Activated T-cell treated with anti-CD3 and anti-CD28 coated beads, Interleukin-2, amount 50 U/mL, for 72 hours (primary cell): ENCODE measurements at places on chromosomes 7 and 10. TPM values are rescaled to one million over a fixed set of nuclear protein-coding genes. Genes with fewer than 3 reads are reported as not detected.

- H3K27me3 ChIP-seq: peaks cover 45% of the 10 kb centered on the region
- H3K27ac ChIP-seq: no peak overlapping the region
- no peak for DNase-seq
- no peaks in the 10 kb centered on the region for H3K4me1 ChIP-seq
These were observed 354 bp upstream of the FERD3L start for GRCh38 chr7:19145434-19146115.

Gene AGR3
- total RNA-seq: not detected

Gene HMX2
- total RNA-seq: 0.58 TPM

Gene PRRT4
- 0.14 TPM for total RNA-seq

- peaks cover 77% of the 10 kb centered on the region for H3K4me1 ChIP-seq
- no peak overlapping the region for H3K27ac ChIP-seq
- H3K4me3 ChIP-seq: no peak overlapping the region
- H3K27me3 ChIP-seq: no peaks in the 10 kb centered on the region
These were observed 25.5 kb upstream of the MPP7 start for GRCh38 chr10:28328346-28328745.

- no peak overlapping the region for H3K4me3 ChIP-seq
- H3K27me3 ChIP-seq: no peaks in the 10 kb centered on the region
- peak; percentile 38 for DNase-seq
- H3K27ac ChIP-seq: peak overlapping the region; percentile 75
These were observed 4.8 kb upstream of the POLR1F start for GRCh38 chr7:19713676-19714075.

DNA sequence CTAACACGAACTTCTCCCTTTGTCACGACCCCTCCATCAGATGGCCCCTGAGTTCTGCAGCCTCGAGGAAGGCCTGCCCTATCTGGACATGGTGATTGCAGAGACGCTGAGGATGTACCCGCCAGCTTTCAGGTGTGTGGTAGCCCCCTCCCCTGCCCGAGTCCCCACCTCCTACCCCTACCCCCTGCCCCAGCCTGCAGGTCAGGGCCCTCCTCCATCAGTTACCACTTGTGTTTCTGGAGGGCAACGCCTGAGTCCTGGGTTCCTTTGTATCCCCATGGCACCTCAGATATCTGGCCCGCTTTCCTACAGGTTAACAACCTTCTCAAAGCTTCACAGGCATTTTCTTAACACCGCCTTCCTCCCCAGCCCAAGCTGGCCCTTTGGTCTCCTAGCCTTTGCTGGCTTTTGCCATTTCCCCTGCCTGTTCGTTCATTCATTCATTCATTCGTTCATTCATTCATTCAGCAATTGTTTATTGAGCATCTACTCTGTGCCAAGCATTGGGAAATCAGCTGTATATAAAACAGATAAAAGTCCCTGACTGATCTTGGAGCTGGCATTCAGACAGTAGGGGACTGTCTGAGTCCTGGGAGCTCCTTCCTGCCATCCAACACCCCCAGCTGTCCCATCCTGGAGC lies 55.6 kb downstream of the PARP12 start:
- H3K27ac ChIP-seq: no peak overlapping the region
- no peaks in the 10 kb centered on the region for H3K27me3 ChIP-seq
- H3K4me3 ChIP-seq: no peak overlapping the region
- no peak for DNase-seq
- H3K36me3 ChIP-seq: no peaks in the 10 kb centered on the region

GRCh38 chr7:139813689-139814088 lies 15.4 kb upstream of the TBXAS1 start:
- DNase-seq: no peak
- peaks cover 17% of the 10 kb centered on the region for H3K4me1 ChIP-seq
- H3K36me3 ChIP-seq: peaks cover 8% of the 10 kb centered on the region
- H3K4me3 ChIP-seq: no peak overlapping the region

Gene PROSER2
- total RNA-seq: 1.1 TPM

- no peak within 1 kb of the TSS for H3K4me3 ChIP-seq
- no peaks in the 10 kb centered on the region for H3K27me3 ChIP-seq
- H3K36me3 ChIP-seq: no peaks in the 10 kb centered on the region
- DNase-seq: no peak
These were observed at the start of gene TACR2 for GRCh38 chr10:69416695-69417094. TSS of gene TACR2 (minus strand) at chr10:69416918. CDS start at chr10:69416323, 595 bp downstream.

GRCh38 chr10:11898372-11899066 lies 75.4 kb downstream of the PROSER2 start:
- no peak overlapping the region for H3K27ac ChIP-seq
- no peaks in the 10 kb centered on the region for H3K36me3 ChIP-seq
- H3K27me3 ChIP-seq: no peaks in the 10 kb centered on the region
- H3K4me1 ChIP-seq: no peaks in the 10 kb centered on the region

Gene MEOX2
- not detected for total RNA-seq

DNA sequence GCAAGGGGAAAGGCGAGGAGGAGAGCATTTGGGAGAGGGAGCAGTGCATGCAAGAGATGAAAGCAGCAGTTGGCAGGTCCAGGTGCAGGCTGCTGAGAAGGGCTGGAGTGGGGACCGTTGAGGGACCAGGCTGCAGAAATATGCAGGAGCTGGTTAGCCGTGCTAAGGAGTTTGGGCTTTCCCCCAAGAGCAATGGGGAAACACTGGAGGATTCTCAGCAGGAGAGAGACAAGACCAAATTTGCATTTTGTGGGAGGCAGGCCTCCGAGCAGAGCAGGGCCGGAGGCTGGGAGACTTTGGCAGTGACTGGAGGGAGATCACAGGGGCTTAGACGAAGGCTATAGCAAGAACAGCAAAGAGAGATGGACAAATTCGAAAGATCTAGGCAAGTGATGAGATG lies 11.8 kb downstream of the BTBD16 start:
- no peaks in the 10 kb centered on the region for H3K36me3 ChIP-seq
- DNase-seq: no peak
- H3K4me3 ChIP-seq: no peak overlapping the region
- peaks cover 33% of the 10 kb centered on the region for H3K27me3 ChIP-seq
- H3K4me1 ChIP-seq: no peaks in the 10 kb centered on the region

Gene FAM180A
- total RNA-seq: not detected

DNA sequence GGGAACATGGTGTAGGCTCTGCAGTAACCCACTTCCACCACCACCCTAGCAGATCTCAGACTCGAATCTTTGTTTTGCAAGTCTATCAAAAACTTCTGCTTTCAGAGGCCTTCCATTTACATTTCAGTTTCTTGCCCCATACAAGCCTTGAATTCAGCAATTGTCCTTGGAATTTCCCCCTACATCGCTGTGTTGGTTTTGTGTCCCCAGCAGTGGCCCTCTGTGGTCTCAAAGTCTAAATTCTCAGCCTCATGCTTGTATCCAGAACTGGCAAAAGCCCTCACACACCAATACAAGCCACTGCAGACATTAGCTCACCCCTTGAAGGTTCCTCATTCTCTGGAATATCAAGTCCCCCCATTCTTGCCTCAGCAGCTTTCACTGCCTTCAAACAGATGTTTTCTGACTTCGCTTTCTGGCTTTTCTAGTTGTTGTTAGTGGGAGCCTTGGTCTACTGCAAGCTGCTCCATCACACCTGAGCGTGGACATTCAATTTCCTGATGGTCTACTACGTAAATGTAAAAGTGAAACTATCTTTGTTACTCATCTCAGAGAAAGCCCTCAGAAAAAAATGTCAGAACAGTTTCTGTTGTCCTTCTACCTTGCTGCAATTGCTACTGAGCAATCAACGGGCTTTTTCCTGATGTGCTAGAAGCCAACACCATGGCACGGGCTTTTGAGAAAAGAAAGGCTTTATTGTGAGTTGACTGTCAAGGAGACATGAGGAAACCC lies 1.8 kb upstream of the NUB1 start:
- peaks cover 4% of the 10 kb centered on the region for H3K36me3 ChIP-seq
- H3K27ac ChIP-seq: peak overlapping the region; percentile 44

DNA sequence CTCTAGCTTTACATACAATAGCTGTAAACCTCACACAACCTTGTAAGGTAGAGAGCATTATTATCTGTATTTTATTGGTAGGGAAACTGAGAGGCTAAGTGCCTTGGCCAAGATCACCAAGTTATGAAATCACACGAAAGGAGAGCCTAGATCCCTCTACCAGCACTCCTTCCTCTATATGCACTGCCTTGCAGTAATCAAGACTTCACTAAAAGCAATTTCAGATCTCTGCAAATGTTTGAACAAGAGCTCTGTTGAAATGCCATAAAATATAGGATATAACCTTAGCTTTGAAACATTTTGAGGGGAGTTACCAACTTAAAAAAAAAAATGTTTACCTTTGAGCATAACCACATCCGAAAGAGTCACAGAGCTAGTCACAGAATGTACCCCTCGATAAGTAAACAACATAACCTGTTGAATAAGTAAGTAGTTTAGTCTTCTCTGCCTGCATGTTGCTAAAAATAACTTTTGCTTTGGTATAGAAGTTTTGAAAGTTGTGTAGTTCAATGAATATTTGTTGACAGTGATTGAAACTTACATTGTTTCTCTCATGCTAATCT lies 709.4 kb downstream of the AUTS2 start:
- no peak for DNase-seq
- H3K36me3 ChIP-seq: no peaks in the 10 kb centered on the region
- peaks cover 26% of the 10 kb centered on the region for H3K4me1 ChIP-seq
- peak overlapping the region; percentile 33 for H3K27ac ChIP-seq
- no peaks in the 10 kb centered on the region for H3K27me3 ChIP-seq

DNA sequence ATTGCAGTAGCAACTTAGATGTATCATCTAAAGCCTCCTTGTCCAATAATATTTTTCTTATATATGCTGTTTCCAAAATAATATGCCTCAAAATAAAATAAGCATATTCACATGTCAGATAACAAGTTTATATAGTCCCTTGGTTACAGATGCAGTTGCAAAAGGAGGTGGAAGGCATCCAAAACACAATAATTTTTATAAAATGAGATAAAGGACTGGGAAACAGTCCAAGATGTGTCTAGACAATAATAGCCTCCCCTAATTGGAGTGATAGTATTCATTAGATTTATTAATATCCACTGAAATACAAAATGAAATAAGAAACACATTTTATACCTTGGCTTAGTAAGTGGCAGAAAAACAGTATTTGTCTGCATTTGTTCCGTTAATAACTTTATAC lies 30.3 kb downstream of the BCAP29 start:
- H3K27me3 ChIP-seq: no peaks in the 10 kb centered on the region
- no peak for DNase-seq
- no peaks in the 10 kb centered on the region for H3K36me3 ChIP-seq
- H3K27ac ChIP-seq: no peak overlapping the region
- H3K4me1 ChIP-seq: peaks cover 2% of the 10 kb centered on the region

GRCh38 chr10:86294346-86295265 lies 72.0 kb downstream of the GRID1 start:
- no peak overlapping the region for H3K27ac ChIP-seq
- H3K27me3 ChIP-seq: peaks cover 5% of the 10 kb centered on the region
- DNase-seq: no peak
- no peak overlapping the region for H3K4me3 ChIP-seq
- H3K4me1 ChIP-seq: no peaks in the 10 kb centered on the region

DNA sequence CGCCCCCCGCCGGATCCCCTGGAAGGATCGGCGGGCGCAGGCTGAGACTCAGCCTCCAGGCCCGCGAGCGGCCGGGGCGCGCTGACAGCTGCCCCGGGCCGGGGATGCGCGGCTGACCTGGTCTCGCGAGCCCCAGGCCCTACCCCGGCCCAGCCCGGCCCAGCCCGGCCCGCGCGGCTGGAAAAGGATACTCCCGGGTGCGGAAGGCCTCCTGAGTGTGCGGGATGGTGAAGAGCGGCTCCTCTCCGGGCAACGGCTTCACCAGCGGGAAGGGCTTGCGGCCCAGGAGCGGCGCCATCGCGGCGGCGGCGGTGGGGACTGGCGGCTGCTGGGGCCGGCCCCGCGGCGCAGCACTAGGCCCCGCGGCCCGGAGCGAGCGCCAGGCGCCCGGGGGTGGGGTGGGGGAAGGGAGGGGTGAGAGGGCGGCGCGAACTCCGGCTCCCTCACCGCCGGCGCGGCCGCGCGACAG lies 423 bp downstream of the BAZ1B start:
- H3K36me3 ChIP-seq: peaks cover 32% of the 10 kb centered on the region
- peak; percentile 67 for DNase-seq
- H3K4me3 ChIP-seq: peak overlapping the region; percentile 65
- no peak overlapping the region for H3K27ac ChIP-seq
- no peaks in the 10 kb centered on the region for H3K27me3 ChIP-seq
- peaks cover 60% of the 10 kb centered on the region for H3K4me1 ChIP-seq

Gene PCDH15
- total RNA-seq: not detected

- H3K4me3 ChIP-seq: no peak overlapping the region
- H3K27ac ChIP-seq: no peak overlapping the region
- DNase-seq: no peak
- H3K36me3 ChIP-seq: no peaks in the 10 kb centered on the region
- H3K27me3 ChIP-seq: peaks cover 31% of the 10 kb centered on the region
- H3K4me1 ChIP-seq: peaks cover 36% of the 10 kb centered on the region
These were observed 123.3 kb downstream of the PRPF18 start for GRCh38 chr10:13709931-13710650.

GRCh38 chr10:22002591-22003176 lies 846 bp downstream of the DNAJC1 start:
- no peak for DNase-seq
- peaks cover 11% of the 10 kb centered on the region for H3K36me3 ChIP-seq
- peak overlapping the region; percentile 90 for H3K4me3 ChIP-seq
- peaks cover 7% of the 10 kb centered on the region for H3K27me3 ChIP-seq
- H3K27ac ChIP-seq: peak overlapping the region; percentile 74

DNA sequence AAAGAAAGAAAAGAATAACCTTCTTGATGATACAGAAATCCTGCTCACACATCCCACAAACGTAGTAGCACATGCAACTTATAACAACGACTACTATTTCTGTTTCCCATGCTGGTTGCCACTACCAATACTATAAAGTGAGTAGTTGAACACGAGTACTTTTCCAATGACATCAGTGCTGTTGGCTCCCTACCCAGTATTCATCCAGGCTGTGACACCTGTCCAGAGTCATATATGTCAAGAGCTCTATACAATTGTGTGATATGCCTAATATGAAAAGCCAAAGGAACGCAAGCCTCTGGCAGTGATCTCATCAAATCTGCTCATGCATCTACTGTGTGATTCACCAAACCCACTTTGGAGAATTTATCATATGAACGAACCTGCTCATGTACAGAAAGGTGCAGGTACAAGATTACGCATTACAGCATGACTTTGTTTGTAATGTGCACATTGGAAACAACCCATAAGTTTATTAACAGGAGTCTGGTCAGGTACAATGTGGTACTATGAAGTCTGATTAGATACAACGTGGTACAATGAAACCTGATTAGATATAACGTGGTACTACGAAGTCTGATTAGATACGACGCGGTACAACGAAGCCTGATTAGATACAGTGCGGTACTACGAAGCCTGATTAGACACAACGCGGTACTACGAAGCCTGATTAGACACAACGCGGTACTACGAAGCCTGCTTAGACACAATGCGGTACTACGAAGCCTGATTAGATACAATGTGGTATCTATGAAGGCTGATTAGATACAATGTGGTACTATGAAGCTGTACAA lies 5.8 kb upstream of the ITIH5 start:
- H3K27me3 ChIP-seq: peaks cover 62% of the 10 kb centered on the region
- no peak overlapping the region for H3K4me3 ChIP-seq
- no peak overlapping the region for H3K27ac ChIP-seq
- peaks cover 5% of the 10 kb centered on the region for H3K4me1 ChIP-seq
- no peak for DNase-seq
- H3K36me3 ChIP-seq: no peaks in the 10 kb centered on the region

GRCh38 chr7:97639036-97639435 lies 92.8 kb upstream of the TAC1 start:
- H3K4me1 ChIP-seq: no peaks in the 10 kb centered on the region
- H3K27me3 ChIP-seq: no peaks in the 10 kb centered on the region
- no peak for DNase-seq

GRCh38 chr10:117004227-117005025 lies 561 bp downstream of the SHTN1 start:
- peaks cover 42% of the 10 kb centered on the region for H3K27me3 ChIP-seq
- no peaks in the 10 kb centered on the region for H3K36me3 ChIP-seq
- peak overlapping the region; percentile 84 for H3K4me3 ChIP-seq

Gene C10orf143
- total RNA-seq: 6.4 TPM

- no peak overlapping the region for H3K4me3 ChIP-seq
- DNase-seq: no peak
- H3K4me1 ChIP-seq: peaks cover 21% of the 10 kb centered on the region
- H3K27me3 ChIP-seq: no peaks in the 10 kb centered on the region
- H3K27ac ChIP-seq: peak overlapping the region; percentile 47
These were observed 8.4 kb downstream of the TBRG4 start for GRCh38 chr7:45102785-45103712.
